ENCODE measurements at places on chromosomes 11 and 22.

DNA sequence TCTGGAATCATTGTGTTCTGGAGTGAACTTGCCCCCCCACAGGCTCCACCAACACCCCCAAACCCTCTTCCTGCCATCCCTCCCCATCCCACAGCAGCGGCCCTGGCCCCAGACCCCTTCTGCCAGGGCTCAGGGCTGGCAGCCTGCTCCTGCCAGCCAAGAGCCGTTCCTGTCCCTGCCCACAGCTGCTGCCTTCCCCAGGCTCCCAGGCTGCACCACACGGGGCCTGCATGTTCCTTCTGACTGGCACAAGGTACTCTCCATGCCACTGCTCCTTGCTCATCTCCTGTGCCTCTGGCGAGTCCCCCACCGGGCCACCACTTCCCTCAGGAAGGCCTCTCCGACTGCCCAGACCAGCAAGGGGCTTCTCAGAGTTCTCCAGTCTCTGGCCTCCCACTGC, 4.9 kb downstream of the GP1BB start:
- no peak for DNase-seq

DNA sequence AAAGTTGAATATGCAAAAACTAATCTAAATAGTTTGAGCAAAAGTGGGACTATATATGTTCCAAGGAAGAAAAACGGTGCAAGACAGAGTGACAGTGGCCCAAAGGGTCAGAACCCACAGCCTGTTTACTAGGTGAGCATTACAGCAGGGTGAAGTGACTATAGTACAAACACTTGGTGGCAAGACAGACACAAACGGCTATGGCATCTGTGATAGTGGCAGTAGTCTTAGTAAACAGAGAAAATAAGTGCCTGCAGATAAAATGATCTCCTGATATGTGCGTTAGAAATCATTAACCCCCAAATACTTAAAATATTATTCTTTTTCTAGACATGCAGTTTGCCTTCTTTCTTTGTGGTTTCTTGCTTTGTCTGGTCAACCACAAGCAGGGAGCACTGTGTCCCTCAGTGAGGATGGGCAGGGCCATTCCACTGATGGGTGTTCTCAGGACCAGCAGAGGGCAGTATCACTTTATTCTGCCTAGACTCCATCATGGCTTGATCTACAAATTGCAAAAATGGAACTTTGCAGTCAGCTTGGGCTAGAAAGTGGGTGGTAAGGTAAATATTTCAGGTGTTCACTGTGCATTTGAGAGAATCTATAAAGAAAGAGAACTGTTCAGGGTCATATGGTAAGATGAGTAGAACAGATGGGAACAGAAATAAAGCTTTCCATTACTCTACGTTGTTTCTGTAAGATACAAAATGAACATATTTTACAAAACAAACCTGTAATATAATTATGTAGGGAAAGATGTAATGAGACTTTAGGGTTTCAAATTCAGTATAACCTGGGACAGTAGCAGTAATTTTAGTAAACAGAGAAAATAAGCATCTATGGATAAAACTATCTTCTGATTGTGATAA, 198.2 kb downstream of the SWAP70 start:
- peak; percentile 55 for DNase-seq

- DNase-seq: no peak
Measured at GRCh38 chr11:13288375-13289029, 10.9 kb downstream of the BMAL1 start.

GRCh38 chr11:17760102-17761029, 25.8 kb downstream of the KCNC1 start:
- peak; percentile 19 for DNase-seq

GRCh38 chr11:119363851-119364590, 17.5 kb downstream of the USP2 start:
- DNase-seq: peak; percentile 44

DNA sequence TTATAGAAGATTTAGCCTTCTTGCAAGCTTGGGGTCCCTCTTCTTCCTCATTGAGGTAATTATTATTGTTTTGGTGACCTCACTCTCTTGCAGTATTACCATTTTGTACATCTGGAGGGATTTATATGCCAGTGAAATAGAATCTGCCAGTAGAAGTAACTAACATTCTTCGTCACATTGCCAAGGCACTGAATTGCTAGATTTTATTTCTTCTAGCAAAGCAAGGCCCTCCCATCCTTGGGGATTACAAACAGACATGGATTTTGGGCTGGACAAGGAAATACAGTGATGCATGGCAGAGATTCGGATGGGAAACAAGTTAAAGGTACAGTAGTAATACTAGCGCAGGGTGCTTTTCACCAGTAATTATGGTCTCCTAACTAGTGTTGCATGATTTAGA, 7.8 kb downstream of the ADAMTS15 start:
- no peak for DNase-seq

GRCh38 chr11:19209617-19210370, 8.0 kb upstream of the CSRP3 start:
- no peak for DNase-seq

GRCh38 chr11:24145411-24145810, 351.4 kb upstream of the LUZP2 start:
- no peak for DNase-seq

DNA sequence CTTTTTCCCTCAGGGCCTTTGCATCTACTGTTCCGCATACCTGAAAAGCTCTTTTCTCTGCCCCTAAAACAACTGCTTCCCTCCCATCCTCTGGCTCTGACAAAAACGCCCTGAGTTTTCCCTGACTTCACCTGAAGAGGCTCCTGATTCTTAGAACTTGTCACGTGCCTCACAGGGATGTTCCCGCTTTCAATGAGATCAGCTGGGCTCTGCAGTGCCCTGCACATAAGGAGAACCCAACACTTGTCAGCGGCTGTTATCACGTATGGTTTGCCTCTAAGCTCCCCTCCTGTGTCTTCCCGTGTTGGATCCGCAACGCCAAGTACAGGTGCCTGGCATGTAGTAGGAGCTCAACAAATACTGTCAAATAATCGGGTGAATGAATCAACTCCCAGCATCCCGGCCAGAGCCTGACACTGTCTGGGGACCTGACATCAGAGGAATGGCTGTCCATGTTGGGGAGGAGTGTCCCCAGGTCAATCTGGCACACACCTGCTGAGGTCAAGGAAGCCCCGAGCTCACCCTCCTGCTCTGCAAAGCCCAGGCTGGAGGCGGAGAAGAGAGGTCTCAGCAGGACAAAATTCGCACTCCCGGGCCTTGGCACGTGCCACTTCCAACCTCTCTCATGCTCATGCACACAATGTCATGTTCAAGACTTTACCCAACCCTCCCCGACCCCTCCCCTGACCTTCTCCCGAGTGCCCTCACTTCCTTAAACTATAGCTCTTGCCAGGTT, 4.2 kb upstream of the GRK2 start:
- DNase-seq: no peak

DNA sequence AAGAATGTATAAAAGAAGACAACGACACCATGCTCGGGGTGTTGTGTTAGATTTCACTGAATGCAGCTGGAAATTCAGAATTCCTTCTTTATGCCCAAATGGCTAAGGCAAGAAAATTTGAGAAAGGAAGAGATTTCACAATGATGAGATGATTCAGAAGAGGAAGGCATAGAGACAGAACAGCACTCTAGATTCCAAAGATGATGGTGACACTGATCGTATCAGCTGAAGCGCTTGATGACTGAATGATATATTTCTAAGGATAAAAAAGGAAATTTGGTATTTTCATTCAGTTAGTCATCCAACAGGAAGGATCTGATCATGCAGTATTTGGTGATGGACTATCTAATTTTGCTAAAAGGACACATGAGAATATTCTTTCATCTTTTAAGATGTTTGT, 189.2 kb downstream of the EFCAB6 start:
- DNase-seq: no peak

DNA sequence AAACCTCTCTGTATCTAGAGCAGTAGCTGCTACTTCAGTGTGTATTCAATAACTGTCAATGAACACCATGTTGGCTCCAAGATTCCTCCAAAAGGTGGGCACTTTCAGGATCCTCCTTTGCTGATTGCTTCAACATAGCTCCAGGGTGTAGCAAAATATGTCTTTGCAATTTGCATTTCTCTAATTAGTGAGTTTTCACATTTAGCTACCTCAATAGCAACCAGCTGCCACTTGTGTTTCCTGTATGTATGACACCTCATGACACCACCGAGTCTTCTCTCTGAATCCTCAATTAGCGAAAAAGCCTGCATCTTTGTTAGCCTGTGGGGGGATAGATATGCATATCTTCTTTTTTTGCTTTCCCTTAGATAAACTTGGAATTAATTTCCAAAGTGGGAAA, 898.3 kb upstream of the FAT3 start:
- DNase-seq: no peak

GRCh38 chr11:59062602-59063529, 23.2 kb upstream of the GLYATL1B start:
- DNase-seq: no peak

- no peak for DNase-seq
Measured at GRCh38 chr11:11446967-11447366, 93.9 kb upstream of the CSNK2A3 start.

DNA sequence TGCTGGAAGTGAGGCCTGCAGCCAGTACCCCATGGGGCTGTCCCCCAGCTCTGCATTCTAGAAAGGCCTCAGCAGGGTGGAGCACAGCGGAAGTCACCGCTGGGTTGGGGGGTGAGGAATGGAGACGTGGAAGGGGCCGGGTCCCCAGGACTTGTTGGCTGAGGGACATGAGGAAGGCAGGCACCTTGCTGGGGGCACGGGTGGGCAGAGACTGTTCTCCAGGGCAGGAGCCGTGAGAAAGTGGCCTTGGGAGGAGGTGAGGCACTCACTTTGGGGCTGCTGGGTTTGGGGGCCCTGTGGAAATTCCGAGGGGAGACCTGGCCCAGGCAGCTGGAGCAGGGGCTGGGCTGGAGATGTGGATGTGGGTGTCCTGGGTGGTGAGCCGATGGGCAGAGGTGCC, 5.0 kb downstream of the TNNI2 start:
- no peak for DNase-seq

DNA sequence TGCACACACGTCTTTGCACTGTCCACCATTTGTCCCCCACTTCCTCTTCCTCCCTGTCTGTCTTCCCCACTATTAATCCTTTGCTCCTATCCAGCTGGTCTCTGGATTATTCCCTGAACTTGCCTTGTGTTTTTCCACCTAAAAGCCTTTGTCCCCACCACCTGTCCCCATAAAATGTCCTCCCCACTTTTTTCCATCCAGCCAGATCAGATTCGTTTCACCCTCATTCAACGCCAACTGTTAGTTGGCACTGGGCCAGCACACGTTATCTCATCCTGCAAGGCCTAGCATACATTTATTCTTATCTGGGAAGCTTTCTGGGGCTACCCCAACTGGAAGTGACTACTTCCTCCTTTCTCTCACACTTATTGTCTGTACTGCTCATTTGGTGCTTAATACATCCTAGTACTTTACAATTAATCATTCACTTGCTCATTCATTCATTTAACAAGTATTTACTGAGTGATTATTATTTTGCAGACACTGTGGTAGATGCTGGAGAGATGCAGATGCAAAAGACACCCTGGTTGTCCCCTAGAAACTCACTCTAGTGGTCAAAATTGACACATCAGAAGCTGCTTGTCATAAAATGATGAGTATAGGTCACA, 96.2 kb downstream of the RASSF10 start:
- DNase-seq: no peak

- DNase-seq: no peak
Measured at GRCh38 chr11:35856756-35857155, 87.1 kb upstream of the LDLRAD3 start.

DNA sequence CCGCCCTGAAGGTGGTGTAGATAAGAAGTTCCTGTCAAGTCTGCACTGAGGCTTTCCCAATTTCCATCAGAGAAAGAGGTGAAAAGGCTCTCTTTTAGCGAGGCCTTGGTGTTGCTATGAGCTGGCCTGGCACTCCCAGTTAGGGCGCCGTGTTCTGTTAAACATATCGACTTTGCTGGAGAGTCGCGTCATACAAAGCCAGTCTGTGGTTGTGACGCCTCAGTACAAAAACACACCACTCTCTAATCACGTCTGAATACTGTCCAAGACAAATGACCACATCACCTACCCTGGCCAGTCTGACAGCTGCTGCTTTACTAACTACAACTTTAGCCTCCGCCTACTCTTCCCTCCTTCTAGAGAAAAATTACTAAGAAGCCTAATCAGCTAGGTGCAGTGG, 8.0 kb upstream of the TOLLIP start:
- DNase-seq: no peak

DNA sequence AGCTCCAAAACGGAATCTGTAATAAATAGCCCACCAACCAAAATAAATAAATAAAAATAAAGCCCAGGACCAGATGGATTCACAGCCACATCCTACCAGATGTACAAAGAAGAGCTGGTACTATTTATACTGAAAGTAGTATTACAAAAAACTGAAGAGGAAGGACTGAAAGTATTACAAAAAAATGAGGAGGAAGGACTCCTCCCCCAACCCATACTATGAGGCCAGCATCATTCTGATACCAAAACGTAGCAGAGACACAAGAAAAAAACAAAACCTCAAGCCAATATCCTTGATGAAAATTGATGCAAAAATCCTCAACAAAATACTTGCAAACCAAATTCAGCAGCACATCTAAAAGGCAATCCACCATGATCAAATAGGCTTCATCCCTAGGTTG, 65.4 kb downstream of the CYP2R1 start:
- no peak for DNase-seq

DNA sequence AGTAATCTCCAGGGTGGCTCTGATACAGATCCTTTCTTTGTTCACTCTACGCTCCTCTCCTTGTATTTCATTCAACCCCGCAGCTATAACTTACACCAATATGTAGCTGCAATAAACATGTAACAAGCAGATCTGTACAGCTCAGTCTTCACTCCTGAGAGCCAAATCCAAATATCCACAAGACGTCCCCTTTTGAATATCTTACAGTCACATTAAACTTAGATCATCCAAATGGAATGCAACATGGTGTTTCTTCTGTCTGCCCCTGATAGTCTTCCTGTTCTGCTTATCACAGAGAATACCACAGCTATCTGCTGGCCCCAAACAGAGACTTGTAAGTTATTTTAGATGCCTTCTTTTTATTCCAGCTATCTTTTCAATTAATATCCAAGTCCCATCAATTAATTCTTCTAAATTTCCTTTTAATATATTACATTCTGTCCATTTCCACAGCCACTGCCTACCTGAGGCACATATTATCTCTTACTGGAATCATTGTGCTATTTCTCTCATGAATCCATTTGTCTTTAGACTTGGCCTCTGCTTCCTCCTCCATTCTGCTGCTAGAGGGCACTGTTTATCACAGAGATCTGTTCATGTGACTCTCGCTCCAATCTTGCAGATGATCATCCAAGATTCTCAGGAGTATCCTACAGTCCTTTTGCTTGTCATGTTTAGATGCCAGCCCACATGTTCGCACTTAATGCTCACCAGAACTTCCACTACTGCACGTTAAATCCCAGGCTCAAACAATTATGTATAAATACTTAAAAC, 908.6 kb downstream of the NTM start:
- DNase-seq: no peak

Measured in stimulated activated CD4-positive, alpha-beta T cell treated with anti-CD3 and anti-CD28 coated beads, Interleukin-1b, Interleukin-23, amount 100 ng/mL, for 48 hours (primary cell).